Endodermal cell (in vitro differentiated cells): ENCODE measurements at places on chromosomes 13 and 19.

DNA sequence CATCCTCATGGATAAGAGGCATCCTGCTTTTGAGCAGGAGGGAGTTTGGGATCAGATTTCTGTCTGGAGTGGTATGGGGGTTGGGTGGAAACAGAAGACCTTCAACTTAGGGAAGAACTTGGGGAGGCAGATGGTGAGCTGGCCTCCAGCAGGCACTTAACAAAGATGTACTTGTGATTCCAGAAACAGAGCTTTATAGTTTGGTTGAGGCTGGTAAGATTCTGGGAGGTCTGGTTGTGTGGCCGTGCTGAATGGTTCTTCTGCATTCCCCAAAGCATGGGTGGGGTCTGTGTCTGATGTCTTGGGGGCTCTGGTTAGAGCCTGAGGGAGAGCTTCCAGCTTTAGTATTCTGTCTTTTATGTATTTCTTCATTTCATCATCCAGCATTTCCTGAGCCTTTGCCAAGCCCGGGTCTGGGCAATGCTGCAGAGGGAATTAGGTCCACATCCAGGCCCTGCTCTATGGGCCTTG is 4.8 kb downstream of the MEGF8 start:
- no peak for DNase-seq

DNA sequence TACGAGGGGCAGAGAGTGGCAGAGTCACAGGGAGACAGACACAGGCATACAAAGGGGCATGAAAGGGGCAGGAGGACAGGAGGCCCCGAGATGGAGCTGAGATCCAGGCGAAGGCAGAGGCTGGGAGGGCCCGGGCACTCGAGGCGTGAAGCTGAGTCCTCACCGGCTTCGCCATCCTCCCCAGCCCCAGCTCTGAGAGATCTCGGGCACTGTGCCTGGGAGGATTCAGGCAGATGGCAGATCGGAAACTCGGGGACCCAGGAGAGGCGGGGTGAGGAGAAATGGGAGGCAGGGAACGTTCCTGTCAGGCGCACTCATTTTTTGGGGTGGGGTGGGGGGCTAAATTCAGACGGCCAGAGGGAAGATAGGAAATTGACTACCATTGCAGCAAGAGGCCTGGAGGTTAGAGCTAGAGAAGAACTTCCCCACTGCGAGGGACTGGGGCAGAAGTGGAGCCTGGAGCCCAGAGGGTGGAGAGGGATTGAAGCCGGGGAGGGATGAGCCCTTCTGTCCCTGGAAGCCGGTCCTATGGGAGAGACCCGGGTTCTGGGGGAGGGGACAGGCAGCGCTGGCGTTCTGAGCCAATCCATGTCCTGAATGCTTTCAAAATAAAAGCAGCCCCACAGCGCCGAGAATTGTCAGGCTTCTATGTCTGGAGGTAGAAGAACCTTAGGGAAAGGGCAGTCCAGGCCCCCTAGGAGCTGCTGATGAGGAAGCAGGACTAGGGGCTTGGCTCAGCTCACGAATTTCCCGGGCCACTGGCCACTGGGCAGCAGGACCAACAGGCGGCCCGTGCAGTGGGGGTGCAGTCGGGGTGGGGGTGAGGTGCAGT is 12.6 kb downstream of the LRRC4B start:
- DNase-seq = peak; percentile 87

GRCh38 chr13:33544308-33544707 is 258.8 kb upstream of the STARD13 start:
- no peak for DNase-seq

- DNase-seq = peak; percentile 34
Measured at GRCh38 chr19:47512183-47512947, 2.5 kb downstream of the NAPA start.

DNA sequence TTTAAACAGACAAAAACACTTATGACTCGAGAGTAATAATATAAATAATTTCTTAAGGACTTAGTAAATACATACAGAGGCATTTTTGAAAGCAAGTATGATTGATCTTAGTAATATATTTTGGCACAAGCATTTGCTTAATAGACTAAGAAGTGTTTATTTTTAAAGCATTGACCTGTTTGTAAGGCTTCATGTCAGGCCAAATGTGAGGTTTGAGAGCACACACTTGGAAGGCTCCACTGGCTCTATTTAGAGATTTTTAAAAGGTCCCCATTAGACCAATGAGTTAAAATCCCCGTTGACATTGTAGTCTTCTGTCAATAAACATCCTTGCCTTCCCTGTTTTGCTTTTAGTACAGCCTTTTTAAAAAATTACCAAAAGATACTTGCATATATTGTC is 50.4 kb downstream of the ATP8A2 start:
- DNase-seq = no peak

DNA sequence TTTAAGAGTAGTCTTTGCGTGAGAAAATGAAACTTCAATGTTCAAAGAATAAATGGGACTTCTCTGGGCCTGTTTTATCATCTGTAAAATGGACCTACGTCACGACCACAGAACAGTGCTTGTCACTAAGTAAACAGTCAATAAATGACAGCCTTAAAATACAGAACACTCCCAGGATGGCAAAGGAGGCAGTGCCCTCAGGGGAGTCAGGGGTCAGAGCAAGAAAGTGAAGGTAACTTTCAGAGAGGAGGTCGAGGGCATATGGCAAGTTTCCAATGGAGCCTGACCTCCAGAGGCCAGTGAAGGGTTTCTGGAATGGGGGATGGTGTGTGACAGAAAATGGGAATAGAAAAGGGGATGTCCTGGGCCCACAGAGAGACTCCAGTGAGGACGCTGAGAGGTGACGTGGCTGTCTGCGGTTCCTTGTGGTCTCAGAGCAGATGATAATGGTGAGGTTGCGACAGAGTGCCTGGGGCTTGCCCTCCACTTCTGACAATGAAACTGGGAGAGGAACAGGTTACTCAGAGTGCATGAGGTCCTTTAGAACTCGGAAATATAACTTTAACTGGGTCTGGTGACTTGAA is 91.8 kb downstream of the UBL3 start:
- no peak for DNase-seq

DNA sequence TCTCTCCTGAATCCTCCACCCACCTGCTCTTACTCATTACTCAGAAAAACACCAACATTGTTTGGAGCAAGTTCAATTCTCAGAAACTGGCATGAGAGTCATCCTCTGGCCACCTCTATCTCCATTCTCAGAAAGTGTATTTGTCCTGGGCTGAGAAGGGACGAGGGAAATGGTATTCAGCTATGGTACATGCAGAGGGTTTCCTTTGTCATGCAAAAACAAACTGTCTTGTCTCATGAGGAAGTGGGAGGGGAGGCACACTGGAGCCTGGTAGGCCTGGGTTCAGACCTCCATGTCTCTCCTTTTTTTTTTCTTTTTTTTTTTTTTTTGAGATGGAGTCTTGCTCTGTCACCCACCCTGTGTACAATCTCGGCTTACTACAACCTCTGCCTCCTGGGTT is 31.9 kb upstream of the LILRA2 start:
- no peak for DNase-seq

- no peak for DNase-seq
Measured at GRCh38 chr19:51031880-51032225, 2.9 kb downstream of the KLK12 start.

DNA sequence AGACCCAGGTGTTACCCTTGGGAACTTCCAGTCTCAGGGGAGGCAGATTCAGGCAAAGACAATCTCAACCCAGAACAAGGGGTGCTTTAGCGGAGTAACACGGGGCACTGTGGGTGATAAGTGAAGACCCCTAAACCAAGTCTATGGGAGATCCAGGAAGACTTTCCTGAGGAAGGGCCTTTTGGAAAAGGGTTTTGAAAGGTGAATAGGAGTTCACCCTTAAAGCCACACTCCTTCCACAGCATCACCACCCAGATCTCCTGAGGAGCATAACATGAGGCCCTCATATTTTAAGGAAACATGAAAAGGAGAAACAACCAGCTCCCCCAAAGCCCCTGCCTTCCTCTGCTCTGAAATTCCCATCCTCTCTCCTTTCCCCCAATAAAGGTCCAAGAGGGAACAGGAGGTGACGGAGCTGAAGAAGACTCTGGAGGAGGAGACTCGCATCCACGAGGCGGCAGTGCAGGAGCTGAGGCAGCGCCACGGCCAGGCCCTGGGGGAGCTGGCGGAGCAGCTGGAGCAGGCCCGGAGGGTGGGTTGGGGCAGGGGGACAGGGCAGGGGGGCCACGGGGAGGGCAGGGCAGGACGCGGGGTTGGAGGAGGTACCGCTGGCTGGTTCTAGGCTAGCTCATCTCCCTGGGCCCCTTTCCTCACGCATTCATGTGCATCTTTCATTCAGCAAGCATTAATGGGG is 52.7 kb downstream of the KCNC3 start:
- no peak for DNase-seq

GRCh38 chr13:99278843-99279242 is 20.7 kb upstream of the GPR18 start:
- DNase-seq = no peak

GRCh38 chr13:107438251-107438650 is 777.1 kb downstream of the LIG4 start:
- DNase-seq = no peak

GRCh38 chr13:27411341-27411740 is 13.1 kb upstream of the GTF3A start:
- DNase-seq = no peak

DNA sequence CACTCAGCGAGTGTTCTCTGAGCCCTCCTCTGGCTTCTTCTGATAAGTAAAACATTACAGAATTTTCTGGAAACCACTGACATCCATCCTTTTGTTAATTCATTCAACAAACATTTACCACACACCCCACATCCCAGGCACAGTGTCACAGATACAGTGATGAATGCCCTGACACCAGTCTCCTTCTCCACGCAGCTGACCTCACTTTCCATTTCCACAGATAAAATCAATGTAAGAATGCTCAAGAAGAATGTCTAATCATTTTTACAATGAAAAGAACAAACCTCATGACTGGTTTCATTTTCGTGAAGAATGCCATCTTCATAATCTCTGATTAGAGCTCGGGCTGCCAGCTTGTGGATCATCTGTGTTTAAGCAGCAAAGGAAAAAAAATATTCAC is 69.2 kb downstream of the PARP4 start:
- DNase-seq = no peak

DNA sequence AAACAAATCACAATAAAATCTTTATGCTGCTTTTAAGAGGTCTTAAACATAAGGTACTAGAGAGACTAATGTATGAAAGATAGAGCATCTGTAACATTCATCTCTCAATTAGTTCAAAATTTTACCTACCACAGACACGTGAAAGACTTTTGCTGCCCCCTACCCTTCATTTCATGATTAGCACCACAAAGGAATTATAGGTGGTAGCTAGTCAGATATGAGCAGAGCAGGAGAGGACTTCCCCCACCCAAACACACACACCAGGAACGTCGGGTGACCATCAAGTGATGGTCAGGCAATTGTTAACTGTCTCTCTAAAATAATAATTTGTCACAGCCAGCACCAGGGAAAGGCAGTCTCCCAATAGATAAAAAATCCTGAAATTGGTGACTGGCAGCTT is 1531.7 kb upstream of the SPRY2 start:
- peak; percentile 77 for DNase-seq
